ENCODE measurements at places on chromosomes 16 and 17.

DNA sequence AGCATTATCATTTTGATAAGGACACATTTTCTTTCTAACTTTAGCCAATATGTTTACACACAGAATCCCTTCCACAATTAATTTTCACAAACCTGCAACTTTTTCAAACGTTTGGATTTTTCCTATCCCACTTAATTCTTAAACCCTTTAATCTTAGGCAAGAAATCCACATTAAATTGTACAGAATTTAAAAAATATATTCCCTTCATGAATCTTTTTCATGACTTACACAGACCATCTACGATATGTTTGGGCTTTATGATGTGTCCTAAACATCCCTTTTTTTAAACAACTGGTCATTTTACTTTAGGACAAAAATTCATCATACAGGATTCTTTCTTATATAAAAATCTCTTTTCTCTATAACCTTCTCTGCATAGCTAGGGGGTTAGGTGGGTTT, 241.5 kb upstream of the CNTNAP4 start:
- DNase-seq = no peak

DNA sequence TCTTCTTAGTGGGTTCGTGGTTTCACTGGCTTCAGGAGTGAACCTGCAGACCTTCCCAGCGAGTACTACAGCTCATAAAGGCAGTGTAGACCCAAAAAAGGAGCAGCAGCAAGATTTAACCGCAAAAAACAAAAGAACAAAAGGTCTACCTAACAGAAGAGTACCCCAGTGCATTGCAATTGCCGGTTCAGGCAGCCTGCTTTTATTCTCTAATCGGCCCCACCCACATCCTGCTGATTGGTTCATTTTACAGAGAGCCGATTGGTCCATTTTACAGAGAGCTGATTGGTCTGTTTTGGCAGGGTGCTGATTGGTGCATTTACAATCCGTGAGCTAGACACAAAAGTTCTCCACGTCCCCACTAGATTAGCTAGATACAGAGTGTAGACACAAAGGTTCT, 2.0 kb upstream of the ARRB2 start:
- no peak for DNase-seq

GRCh38 chr17:40319651-40320540, 10.9 kb downstream of the RARA start:
- DNase-seq = peak; percentile 5

GRCh38 chr17:63821804-63822203, 5.4 kb upstream of the PSMC5 start:
- DNase-seq = no peak

- no peak for DNase-seq
Observed at GRCh38 chr17:78650093-78650715, 73.0 kb upstream of the DNAH17 start.

GRCh38 chr17:44213403-44214229, 5.9 kb downstream of the UBTF start:
- DNase-seq = no peak

- DNase-seq = no peak
Observed at GRCh38 chr17:81543339-81543675, 8.8 kb downstream of the FAAP100 start.

- DNase-seq = peak; percentile 82
Observed at GRCh38 chr17:48457080-48457836, 27.2 kb upstream of the SKAP1 start.

DNA sequence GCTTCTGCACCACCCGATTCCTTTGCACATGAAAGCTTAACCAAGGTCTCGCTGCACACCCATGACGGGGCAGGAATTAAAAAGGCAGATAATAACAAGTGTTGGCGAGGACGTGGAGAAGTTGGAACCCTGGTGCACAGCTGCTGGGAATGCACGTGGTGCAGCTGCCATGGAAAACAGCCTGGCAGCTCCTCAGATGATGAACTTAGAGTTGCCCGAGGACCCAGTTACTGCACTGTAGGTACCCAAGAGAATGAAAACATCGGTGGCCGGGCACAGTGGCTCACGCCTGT, 211.6 kb upstream of the CIBAR2 start:
- DNase-seq = no peak

- DNase-seq = no peak
Observed at GRCh38 chr17:44867841-44868240, 20.2 kb downstream of the HIGD1B start.
